Kidney tubule cell (primary cell): ENCODE measurements at places on chromosomes 12 and 14.

GRCh38 chr12:21144309-21144708, 13.3 kb downstream of the SLCO1B1 start:
- no peak for DNase-seq

DNA sequence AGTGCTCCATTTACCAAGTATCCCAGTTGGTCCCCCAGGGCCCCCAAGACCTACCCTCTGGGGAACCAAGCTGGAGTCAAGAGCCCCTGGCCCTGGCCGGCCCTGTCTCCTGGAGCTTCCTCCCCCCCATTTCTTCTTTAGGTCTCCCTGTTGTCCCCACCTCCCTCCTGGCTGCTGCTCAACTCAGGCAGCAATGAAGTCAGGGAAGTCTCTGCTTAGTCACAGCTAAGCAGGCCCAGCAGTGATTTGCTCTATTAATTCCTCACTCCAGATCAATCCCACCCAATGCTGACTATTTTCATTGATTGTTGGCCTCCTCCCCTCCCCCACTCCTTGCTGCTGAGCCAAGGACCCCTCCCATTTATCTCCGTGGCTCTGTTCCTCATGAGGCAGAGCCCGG, 28.3 kb downstream of the VSX2 start:
- peak; percentile 6 for DNase-seq

DNA sequence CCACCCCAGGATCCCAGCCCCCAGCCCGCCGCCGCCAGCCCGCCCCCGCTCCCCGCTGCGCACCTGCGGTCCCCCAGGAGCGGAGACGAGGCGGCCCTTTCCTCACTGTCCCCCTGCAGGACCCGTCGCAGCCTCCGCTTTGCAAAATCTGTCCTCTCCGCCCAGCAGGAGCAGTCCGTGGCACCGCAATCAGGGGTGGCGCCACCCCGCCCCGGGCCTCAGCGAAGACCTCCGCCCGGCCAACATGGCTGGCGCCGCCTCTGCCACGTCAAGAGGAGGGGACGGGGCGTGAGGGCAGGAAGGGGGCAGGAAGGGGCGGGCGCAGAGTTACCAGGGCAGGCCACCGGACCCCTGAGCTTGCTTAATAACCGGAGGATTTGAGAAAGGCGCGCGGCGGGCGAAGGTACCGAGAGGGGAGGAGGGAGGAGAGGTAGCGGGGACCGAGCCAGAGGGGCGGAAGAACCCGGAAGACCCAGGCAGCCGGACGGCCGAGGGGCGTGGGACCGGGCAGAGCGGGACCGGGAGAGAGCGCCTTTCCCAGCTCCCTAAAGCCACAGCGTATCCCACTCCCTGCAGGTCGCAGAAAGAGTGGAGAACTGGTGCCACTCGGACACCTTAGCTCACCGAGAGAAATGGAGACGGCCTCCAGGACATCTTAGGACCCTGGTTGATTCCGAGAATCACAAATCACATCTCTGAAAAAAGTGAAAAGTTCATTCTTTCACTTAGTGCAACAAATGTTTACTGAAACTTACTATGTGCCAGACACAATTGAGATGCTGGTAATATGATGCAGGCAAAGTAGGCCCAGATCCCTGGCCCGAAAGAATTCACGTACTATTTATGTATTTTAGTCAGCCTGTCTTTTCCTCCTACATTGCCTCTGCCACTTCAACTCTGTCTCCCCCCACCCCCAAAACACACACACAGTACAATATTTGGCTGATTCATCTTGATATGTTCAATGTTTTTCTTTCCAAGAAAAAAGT, at the start of gene SEC23A:
SEC23A (minus strand) TSS at position 267 of the 989 bp plus-strand sequence. CDS start 7,117 bp downstream, outside the sequence.
- peak; percentile 91 for DNase-seq

- no peak for DNase-seq
Observed at GRCh38 chr14:94600148-94600545, 12.0 kb upstream of the SERPINA3 start.

GRCh38 chr12:15887043-15887817, 5.0 kb downstream of the STRAP start:
- DNase-seq: no peak

GRCh38 chr12:96070670-96071279, 35.4 kb upstream of the LTA4H start:
- DNase-seq: peak; percentile 37

GRCh38 chr14:21990116-21990515, 316.5 kb upstream of the OR4E1 start:
- no peak for DNase-seq

DNA sequence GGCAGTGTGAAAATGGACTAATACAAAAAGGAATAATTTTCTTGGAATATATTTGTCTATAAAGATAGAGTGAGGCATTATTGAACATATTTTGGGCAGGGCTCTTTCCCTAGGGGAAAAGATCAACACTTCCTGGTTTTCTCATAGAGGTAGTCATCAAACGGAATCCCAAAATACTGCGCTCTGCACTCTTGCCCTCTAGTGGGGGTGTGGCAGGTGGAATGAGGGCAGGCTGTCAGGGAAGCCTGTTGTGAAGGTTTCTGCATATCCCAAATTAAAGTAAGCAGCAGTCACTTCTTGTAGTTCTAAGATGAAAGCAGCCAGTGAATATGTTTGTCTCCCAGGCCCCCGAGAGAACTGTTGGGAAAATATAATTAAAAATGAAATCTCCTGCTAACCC, 666.8 kb upstream of the TMEM132C start:
- no peak for DNase-seq

DNA sequence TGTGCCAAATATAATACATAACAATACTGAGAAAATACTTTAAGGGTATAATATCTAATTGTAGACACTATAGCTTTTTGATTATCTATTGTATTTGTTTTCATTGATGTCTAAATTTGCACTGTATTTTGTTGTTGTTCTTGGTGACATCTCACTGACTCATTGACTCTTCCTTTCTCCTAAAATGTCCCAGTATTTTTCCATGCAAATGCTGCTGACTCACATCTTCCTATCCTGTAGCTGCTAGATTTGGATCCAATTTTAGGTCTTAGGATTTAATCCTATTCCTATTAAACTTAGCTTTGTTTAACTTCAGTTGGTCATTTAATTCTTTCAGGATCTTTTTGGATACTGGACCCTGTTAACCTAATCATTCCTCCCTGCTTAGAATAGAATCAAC, 148.5 kb downstream of the TMTC2 start:
- DNase-seq: peak; percentile 25

DNA sequence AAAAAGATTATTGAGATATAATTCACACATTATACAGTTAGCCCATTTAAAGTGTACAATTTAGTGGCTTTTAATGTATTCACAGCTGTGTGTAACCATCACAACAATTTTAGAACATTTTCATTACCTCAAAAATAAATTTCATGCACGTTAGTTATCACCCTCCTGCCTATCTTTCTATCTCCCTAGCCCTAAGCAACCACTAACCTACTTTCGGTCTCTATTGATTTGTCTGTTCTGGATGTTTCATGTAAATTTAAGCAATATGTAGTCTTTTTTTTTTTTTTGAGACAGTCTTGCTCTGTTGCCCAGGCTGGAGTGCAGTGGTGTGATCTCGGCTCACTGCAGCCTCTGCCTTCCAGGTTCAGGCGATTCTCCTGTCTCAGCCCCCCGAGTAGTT, 439.4 kb downstream of the PCNX1 start:
- DNase-seq: no peak

DNA sequence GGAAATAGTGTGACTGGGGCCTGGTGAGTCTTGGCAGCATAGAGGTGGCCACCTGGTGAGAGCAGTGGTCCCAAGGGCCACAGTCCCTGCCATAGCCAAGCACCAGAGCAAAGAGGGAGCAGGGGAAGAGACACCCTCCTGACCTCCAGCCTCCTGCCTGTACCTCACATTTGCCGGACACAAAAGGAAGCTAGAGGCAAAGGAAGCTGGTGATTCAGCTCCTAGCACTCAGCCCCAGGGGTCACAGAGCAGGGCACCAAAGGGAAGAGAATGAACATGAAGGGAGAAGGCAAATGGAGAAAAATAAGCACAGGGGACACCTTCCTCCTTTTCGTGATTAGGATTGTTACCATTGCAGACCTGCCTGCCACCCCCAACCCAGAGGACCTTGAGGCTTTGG, 216.8 kb downstream of the ZFP36L1 start:
- DNase-seq: peak; percentile 57

- DNase-seq: peak; percentile 63
Observed at GRCh38 chr12:67662910-67663538, 14.5 kb downstream of the DYRK2 start.

GRCh38 chr12:121934309-121934664, 15.9 kb downstream of the CFAP251 start:
- peak; percentile 14 for DNase-seq

GRCh38 chr12:53791735-53792326, 40.1 kb upstream of the CISTR start:
- peak; percentile 33 for DNase-seq

DNA sequence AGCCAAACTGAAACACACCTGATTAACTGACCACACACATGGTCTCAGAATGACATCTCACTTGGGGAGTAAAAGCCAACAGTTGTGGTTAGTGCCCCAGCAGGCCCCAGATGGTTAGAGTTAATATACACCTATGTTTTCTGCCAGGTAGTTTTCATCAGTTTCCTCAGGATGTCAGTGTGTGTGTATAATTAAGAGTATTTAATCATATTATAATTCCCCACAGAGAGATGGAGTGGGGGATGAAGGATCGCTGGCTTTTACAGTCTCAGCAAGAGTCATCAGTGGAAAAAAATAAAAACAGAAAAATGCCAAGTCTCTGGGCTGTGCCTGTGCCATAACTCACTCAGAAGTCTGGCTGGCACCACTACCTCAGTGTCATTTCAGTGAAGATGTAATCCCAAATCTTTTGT, 412.5 kb downstream of the ZFP36L1 start:
- peak; percentile 45 for DNase-seq

DNA sequence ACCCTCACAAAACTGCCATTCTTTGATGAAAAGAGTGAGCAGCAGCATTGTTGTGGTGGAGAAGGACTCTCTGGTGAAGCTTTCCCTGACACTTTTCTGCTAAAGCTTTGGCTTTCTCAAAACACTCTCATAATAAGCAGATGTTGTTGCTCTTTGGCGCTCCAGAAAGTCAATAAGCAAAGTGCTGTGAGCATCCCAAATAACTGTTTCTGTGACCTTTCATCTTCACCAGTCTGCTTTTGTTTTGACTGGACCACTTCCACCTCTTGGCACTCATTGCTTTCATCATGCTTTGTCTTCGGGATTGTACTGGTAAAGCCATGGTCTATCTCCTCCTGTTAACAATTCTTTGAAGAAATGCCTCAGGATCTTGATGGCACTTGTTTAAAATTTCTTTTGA, 424.7 kb upstream of the TMPO start:
- DNase-seq: no peak
